ENCODE measurements at places on chromosomes 3 and 15.

DNA sequence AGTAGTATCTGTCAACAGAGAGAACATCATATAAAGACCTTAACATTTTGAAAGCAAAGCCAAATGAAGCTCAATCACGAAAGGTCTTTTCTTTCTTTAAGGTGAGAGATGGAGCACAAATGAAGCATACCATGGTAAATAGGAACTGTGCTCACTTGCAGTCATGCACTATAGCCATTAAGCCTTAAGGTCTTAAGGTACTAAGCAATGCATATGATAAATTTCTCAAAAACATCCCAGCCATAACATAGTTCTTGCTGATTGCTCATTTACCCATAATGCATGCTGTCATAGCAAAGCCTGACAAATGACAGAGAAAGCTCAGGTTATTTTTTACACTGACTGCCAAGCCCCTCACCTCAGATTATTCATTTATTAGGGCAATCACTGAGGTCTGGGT, 214.5 kb downstream of the MECOM start:
- DNase-seq = no peak

GRCh38 chr3:174332391-174332790, 526.7 kb upstream of the NAALADL2 start:
- DNase-seq = no peak

GRCh38 chr3:18883571-18883970, 264.7 kb upstream of the KCNH8 start:
- no peak for DNase-seq

DNA sequence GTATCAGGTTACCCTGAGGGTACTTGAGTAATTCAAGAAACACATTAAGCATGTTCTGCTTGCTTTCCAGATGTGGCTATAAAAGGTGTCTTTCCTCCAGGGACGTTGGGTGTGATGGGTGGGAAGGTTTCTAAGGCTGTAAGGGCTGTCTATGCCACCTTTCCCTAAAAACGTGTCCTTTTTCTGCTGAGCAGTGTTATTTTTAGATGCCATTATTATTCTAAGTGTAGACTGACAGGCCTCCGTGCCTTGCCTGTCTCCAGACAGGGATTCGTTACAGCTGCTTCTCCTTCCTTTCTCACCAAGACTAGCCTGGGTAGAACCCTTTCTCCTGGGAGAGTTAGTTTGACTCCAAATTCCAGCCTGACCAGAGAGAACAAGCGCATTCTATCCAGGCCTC, 26.8 kb upstream of the RHO start:
- no peak for DNase-seq

DNA sequence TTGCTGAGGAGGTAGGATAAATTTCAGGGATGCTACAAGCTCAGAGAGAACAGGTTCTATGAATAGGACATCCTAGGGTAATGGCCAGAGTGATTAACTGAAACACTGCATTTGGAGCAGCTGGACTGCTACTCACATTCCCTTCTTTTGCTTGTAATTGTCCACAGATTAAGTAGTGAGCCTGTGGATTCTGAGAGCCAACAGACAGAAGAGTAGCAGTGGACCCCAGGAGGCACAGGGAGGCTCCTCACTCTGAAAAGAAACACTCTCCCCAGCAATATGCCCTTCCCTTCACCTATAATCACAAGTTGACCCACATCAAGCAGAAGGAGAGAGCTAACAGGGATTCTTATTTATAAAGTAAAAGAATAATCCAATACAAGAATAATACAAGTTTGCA, 10.6 kb upstream of the RFX7 start:
- DNase-seq = no peak

DNA sequence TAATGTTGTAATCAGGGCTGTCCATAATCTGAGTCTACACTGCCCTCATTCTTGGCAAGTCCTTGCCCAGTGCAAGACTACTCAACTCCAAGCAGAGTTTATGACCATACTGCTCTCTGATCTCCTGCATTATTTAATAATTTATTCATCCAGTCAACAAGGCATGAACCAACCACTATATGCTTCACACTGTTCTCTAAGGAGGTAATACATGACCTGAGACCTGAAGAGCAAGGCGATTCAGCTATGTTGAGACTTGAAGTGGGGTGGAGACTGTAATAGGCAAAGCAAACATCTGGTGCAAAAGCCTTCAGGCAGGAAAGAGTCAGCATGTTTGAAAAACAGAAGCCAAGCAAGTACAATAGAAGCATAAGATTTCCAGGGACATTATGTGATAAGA, 1362.8 kb downstream of the ROBO2 start:
- DNase-seq = no peak

GRCh38 chr3:58798312-58798711, 131.7 kb upstream of the FAM3D start:
- DNase-seq = no peak

- no peak for DNase-seq
Observed at GRCh38 chr15:29645841-29646240, 176.4 kb downstream of the TJP1 start.

DNA sequence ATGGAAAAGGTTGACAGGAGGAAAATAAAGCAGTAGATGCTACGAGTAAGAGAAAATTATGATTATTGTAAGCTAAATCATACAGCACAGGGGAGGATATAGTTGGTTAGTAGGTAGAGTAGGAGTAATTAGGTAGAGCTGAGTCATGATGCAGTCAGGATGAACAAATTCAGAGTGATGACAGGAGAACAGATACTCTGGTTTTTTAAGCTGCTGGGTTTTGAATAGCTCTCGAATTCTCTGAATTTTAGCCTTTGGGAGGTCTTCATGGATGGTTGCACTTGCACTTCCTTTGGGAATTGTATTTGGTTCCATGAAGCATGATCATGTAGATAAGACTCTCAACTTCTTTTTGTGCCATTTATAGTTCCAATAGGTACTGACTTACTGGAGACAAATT, 96.2 kb downstream of the ECT2 start:
- no peak for DNase-seq

DNA sequence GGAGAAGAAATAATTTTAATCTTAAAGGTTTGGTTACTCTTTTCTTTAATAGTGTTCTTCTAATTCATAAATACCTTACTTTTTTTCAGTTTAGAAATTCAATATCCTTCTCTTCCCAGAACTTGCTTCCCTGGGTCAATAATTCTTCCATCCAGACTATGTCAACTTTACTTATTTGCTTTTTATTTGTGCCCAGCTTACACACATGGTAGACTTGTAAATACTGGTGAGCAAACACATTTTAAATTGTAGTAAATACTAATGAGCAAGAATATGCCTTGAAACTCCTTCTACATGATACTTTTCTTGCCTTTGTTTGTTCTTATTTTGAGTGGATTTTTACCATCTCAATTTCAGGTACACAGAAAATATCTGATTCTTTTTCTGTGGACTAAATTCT, 33.7 kb downstream of the SST start:
- no peak for DNase-seq

DNA sequence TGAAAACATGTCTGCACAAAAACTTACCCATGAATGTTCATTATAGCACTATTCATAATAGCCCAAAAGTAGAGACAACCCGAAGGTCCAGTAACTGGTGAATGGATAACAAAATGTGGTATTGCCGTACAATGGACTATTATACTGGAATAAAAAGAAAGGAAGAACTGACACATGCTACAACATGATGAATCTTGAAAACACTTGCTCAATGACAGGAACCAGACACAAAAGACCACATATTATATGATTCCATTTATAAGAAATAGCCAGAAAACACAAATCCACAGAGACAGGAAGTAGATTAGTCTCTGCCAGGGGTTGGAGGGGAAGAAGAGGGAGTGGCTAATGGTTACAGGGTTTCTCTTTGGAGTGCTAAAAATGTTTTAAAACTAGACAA, 18.3 kb downstream of the SHC4 start:
- no peak for DNase-seq

DNA sequence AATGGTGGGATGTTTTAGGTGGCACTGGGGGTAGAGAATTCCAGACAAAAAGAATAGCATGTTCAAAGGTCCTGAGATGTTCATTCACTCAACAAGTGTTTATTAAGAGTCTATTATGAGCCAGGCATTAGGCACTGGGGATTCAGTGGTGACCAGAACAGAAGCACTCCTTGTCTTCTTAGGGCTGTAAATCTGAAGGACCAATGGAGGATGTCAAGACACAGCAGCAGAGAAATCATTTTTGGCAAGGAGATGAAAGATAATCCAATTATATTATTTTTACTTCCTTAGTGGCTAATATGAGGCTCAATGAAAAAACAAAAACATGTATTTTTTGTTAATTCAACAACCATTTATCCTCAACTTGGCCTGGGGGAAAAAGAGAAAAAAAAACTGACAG, 218.5 kb downstream of the SLC9A9 start:
- DNase-seq = no peak

- DNase-seq = no peak
Observed at GRCh38 chr3:85288257-85288656, 329.5 kb downstream of the CADM2 start.

- DNase-seq = no peak
Observed at GRCh38 chr3:141511361-141511760, 24.5 kb downstream of the RASA2 start.

DNA sequence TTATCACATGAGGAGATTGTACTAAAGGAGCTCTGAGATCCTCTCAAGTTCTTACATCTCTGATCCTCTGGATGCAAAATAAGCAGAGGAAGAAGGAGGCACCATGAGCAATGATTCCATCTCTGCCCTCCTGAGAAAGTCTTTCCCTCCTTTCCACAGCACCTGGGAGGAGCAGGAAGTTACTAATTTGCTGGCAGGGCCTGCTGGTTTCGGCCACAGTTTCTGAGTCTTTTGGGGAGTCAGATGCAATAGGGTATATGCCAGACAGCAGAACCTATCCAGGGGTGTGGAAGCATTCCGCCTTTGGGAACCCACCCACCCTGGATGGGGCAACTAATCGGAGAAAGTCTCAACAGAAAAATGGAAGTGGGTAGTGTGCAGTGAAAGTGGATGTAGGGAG, 38.5 kb upstream of the SPTSSB start:
- no peak for DNase-seq

DNA sequence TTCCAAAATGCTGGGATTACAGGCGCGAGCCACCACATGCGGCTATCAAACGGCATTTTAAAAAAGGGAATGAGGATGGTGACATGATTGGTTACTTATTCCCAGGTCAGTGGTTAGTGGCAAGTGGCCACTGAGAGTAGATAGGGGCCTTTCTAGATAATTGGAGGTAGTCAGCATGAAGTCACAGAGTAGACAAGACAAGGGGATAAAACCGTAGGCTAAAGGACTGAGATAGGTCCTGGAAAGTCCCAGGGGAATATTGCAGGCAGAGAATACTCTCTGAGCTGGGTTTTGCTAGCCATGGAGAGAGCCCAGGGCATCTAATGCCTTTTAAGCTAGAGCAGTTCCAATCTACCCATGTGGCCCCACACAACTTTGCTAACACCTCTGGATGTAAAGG, 52.2 kb downstream of the KCNAB1 start:
- DNase-seq = no peak

- DNase-seq = no peak
Observed at GRCh38 chr3:33099109-33099645, 2.2 kb upstream of the GLB1 start.

- no peak for DNase-seq
Observed at GRCh38 chr15:72774696-72775383, 8.7 kb downstream of the ADPGK start.

Data from activated CD4-positive, alpha-beta T cell treated with anti-CD3 and anti-CD28 coated beads, Interleukin-2, amount 10 ng/mL, durations not matched to agents 7 days and 5 days (primary cell).